ENCODE measurements at places on chromosomes 3 and 15. TPM values are rescaled to one million over a fixed set of nuclear protein-coding genes. Genes with fewer than 3 reads are reported as not detected.

LDHAL6B gene
- total RNA-seq = not detected

OR5K2 gene
- total RNA-seq = not detected

- no peak for DNase-seq
Measured at GRCh38 chr15:68623301-68623892, 44.6 kb downstream of the CORO2B start.

- DNase-seq = no peak
Measured at GRCh38 chr15:56919609-56920366, 1.3 kb downstream of the TCF12 start.

DNA sequence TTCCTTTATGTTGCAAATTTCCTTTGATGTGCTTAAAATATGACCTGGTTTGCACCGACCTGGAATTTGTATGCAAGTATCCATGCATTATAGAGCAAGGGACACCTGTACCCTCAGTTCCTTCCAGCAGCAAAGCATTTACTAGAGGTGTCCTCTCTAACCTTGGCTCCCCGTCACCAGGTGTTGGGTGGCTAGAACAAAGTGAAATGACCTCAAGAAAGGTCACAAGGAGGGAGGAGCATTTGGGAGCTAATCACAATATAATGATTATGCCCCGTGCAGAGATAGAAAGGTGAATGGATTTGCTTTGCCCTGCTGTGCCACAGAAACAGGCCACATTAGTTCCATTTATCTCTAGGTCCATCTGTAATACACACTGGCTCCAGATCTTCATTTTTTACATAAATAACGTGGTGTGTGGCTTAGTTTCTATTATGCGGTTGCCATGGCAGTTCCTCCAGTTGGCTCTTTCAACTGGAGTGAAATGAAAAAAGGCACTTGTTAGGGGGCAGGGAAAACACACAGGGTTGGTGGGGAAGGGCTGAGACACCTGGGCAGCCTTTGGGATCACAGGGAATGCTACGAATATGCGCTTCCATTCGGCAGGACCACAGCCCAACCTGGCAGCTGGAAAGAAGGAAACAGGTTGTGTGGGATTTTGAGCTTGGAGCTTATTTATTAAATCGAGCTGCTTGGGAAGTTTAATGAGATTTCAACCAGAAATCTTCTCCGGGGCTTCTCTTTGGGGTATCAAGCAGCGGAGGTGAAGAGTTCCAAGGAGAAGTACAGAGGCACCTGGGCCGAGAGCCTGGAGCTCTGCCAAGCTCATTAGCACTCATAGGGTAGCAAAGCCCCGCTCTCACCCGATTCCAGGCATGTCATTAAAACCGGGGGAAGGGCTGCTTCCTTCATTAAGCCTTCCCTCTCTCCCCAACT lies 233.5 kb upstream of the ST8SIA2 start:
- DNase-seq = no peak

GRCh38 chr15:100692246-100692645 lies 89.9 kb downstream of the ASB7 start:
- DNase-seq = no peak

GRCh38 chr3:94460931-94461330 lies 398.1 kb downstream of the NSUN3 start:
- no peak for DNase-seq

- no peak for DNase-seq
Measured at GRCh38 chr3:45409921-45410320, 21.5 kb downstream of the LARS2 start.
